ENCODE measurements at places on chromosomes 6 and 20.

DNA sequence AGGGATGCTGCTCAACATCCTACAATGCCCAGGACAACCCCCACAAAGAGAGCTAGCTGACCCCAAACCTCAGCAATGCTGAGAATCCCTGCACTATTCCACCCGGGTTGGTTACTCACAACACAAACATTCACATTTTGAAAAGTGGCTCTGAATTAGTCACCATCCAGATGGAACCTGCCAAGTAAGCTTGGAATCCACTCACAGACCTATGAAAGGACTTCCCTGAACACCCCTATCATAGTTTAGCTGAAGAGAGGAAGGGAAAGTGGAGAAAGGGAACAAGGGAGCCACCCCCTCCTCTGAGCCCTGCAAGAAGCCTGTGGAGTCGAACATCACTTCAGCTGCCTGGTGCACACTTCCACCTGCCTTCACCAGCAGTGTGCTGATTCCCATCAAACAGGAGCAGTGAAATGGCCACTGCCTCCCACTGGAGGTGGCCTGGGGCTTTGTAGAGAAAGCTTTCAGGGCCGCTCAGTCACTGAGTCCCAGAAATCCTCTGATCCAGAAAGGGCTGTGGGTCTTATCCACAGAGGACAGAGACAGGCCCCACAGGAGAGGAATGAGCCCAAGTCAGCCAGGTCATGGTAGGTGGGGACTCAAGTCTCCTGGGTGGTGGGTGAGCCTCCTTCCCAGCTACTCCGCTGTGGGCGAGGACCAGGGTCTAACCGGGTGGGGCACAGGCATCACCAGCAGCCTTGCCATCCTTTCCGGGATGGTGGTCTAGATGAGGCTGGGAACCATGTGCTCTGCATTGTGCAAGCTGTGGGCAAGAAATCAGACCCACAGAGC, 203.7 kb downstream of the SYNDIG1 start:
- no peak for DNase-seq
- no peaks in the 10 kb centered on the region for H3K4me1 ChIP-seq
- H3K36me3 ChIP-seq = no peaks in the 10 kb centered on the region

DNA sequence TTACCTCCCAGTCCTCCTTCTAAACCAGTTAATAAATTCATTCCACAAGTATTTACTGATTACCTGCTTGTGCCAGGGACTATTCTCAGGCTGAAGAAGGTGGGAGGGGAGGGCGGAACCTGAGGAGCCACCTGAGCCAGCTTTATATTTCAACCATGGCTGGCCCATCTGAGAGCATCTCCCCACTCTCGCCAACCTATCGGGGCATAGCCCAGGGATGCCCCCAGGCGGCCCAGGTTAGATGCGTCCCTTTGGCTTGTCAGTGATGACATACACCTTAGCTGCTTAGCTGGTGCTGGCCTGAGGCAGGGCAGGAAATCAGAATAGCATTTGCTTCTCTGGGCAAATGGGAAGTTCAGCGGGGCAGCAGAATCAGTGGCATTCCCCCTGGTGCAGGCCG, 4.9 kb upstream of the AAR2 start:
- no peaks in the 10 kb centered on the region for H3K4me1 ChIP-seq
- DNase-seq = no peak
- H3K27ac ChIP-seq = no peak overlapping the region
- H3K36me3 ChIP-seq = peaks cover 11% of the 10 kb centered on the region
- H3K27me3 ChIP-seq = no peaks in the 10 kb centered on the region
- H3K4me3 ChIP-seq = no peak overlapping the region

DNA sequence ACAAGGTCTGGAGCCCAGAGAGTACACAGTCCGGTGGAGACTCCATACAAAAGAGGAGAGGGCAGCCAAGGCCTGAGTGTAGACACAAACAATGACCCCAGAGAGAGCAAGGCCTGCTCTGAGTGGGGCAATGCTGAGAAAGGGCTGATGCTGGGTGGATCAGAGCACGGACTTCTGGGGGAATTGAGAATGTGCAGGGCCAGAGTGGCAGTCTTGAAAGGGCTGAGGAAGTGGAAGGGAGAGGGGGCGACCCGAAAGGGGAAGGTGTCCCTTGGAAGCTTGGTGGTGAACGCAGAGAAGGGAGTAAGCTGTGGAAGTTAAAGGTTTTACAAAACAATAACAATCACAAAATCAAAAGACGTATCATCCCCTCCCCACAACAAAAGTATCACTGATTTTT, 12.0 kb upstream of the GRM4 start:
- DNase-seq = no peak
- no peaks in the 10 kb centered on the region for H3K4me1 ChIP-seq
- no peak overlapping the region for H3K4me3 ChIP-seq
- H3K36me3 ChIP-seq = no peaks in the 10 kb centered on the region
- H3K27ac ChIP-seq = no peak overlapping the region
- H3K27me3 ChIP-seq = peaks cover 81% of the 10 kb centered on the region

- H3K4me3 ChIP-seq = no peak overlapping the region
- no peak overlapping the region for H3K27ac ChIP-seq
- DNase-seq = no peak
- peaks cover 37% of the 10 kb centered on the region for H3K4me1 ChIP-seq
- no peaks in the 10 kb centered on the region for H3K36me3 ChIP-seq
- no peaks in the 10 kb centered on the region for H3K27me3 ChIP-seq
Measured at GRCh38 chr20:14445310-14445709, 107.9 kb upstream of the FLRT3 start.
